ENCODE measurements at places on chromosomes 16 and 17.

GRCh38 chr17:5840811-5841446 lies 229.2 kb upstream of the WSCD1 start:
- DNase-seq, result no peak

DNA sequence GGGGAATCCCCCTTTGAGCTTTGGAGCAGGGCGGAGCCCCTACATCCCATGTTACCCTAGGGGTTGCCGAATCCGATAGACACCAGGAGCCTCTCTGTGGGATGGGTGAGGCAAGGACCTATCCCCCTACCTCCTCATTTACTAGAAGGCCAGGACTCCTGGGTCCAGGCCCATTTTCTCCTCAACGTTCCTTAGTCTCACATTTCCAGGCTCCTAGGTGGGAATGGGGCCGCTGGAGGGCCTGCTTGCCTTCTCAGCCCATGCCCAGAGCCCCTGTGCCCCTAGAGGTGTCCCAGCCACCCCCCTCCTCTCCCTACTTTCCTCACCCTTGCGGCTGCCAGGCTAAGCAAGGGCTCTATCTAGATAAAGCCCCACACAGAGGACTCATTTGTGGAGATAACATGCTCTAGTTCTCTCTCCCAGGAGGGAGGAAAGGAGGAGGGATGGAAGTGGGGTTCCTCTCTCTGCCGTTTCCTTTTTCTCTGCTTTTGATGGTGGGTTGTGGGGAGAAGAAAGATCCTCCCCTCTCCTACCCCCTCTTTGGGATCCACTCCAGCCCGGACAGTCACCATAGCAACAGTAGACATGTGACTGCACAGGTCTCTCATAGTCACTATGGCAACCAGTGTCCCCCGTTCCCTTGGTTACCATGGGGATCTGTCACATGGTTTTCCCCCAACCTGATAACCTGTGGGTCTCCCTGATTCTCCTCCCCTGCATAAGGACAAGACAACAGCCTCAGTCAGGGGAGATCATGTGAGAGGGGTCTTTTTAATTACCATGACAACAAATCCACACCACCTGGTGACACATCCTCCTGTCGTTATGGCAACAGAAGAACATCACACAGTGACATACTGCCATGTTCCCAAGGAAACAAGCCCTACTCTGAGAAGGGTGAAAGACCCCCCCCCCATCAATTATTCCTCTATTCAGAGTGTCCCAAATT lies 5.2 kb downstream of the CACNA1G start:
- DNase-seq, result no peak

GRCh38 chr17:49997773-49998703 lies 3.0 kb upstream of the DLX3 start:
- peak; percentile 86 for DNase-seq

- no peak for DNase-seq
Measured at GRCh38 chr17:9232591-9233270, 211.4 kb downstream of the NTN1 start.

- peak; percentile 53 for DNase-seq
Measured at GRCh38 chr16:88505405-88506082, 52.5 kb downstream of the ZFPM1 start.
